ENCODE measurements at places on chromosomes 2 and 18.

GRCh38 chr2:74953796-74954499 lies 4.5 kb upstream of the POLE4 start:
- DNase-seq: no peak

- DNase-seq: no peak
Measured at GRCh38 chr2:222861411-222862105, 722 bp downstream of the ACSL3 start.

- DNase-seq: no peak
Measured at GRCh38 chr2:84697895-84698294, 181.6 kb downstream of the DNAH6 start.

DNA sequence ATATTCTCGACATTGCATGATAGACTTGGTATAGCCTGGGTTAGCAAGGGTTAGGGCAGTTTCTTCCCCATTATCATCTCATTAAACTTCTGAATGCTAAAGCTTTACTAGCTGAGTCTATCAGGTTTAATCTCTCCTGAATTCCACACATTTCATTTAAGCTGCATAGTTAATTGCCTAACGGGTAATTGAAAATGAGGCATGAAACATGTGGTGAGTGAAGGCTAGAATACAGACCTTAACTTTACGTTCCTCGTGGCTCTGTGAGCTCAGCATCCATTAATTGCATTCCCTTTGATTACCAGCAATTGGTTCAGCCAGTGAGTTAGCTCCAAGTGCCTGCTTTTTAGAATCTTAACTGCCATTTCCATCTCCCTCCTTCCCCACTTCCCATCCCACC lies 126.5 kb upstream of the MEX3C start:
- DNase-seq: no peak

- no peak for DNase-seq
Measured at GRCh38 chr2:71631411-71631931, 178.1 kb downstream of the DYSF start.

GRCh38 chr18:8177330-8178016 lies 431.8 kb upstream of the RAB12 start:
- no peak for DNase-seq

DNA sequence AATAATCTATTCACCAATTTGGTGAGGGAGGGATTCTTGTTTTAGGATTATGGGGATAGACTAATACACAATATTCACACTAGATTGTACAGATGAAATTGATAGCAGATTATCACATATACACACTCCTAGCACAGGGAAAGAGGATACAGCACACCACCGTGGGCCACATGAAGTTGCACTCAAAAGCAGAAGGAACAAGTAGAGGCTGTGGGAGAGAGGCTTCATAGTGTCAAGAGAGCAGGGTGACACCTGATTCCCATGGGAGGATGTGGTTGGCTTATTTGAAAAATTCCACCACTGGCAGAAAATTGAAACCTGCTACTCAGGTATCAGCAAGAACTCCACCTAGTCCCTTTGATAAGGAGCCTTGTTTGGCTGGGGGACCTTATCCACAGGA lies 395.6 kb downstream of the SPAG16 start:
- DNase-seq: no peak

DNA sequence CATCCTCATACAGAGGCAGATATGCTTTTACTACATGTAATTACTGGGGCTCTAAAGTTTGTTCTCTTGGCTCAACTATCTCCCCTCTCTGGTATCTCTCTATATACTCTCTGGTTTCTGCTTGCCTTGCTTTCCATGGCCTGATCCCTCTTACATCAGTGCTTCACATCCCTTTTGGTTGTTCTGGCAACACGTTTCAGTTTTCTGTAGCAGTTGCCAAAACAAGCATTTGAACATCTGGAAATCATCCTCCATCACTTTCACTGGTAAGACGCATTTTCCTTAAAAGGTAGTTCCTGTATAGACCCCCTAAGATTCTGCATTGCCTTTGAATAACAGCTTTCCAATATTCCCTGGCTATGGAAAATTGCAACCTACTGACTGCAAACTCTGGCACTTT lies 25.9 kb downstream of the COL5A2 start:
- DNase-seq: no peak

Measured in left lobe of liver (tissue), 2 donors.